ENCODE measurements at places on chromosomes 7 and 10.

DNA sequence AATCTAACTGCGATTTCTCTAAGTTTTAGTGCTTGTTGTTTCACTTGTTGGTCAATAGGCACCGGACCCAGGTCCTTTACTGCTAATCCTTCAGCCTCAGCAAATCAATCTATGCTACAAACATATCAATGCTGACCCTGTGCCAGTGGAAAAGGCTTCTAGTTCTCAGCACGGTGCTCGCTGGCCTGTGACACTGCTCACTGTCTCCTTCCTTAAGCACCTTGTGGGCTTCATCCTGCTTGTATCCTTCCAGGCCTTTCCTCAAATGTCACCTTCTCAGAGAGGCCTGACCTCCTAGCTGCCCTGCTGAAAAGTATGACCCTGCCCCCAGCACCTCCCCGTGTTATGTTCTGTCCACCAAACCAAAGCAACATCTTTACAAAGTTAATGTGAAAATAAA lies 201.2 kb upstream of the FRMD4A start:
- DNase-seq = no peak

- DNase-seq = no peak
These were observed 120.0 kb downstream of the MALRD1 start for GRCh38 chr10:19168584-19168983.

GRCh38 chr7:24757353-24758275 lies at the start of gene GSDME:
Gene GSDME (minus strand): TSS chr7:24757464. CDS start chr7:24749774, 7,690 bp downstream.
- peak; percentile 6 for DNase-seq

- no peak for DNase-seq
These were observed 13.9 kb downstream of the CREB3L2 start for GRCh38 chr7:137987968-137988367.

GRCh38 chr10:28668363-28669226 lies 8.7 kb upstream of the BAMBI start:
- peak; percentile 18 for DNase-seq

DNA sequence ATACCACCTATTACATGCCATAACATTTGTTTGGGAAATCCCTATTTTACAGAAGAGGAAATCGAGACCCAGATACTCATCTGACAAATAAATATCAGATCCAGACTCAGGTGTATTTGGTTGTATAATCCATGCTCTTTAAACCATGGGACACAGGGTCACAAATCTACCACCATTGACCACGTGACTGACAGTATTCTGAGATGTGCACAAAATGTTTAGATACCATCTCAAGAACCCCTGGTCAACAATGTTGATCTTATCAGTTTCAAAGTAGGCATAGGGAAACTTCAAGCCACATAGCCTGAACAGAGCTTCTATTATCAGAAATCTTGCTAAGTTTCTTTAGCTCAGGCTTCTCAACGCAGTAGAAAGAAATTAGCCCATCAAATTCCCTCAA lies 93.6 kb downstream of the ICA1 start:
- DNase-seq = no peak

DNA sequence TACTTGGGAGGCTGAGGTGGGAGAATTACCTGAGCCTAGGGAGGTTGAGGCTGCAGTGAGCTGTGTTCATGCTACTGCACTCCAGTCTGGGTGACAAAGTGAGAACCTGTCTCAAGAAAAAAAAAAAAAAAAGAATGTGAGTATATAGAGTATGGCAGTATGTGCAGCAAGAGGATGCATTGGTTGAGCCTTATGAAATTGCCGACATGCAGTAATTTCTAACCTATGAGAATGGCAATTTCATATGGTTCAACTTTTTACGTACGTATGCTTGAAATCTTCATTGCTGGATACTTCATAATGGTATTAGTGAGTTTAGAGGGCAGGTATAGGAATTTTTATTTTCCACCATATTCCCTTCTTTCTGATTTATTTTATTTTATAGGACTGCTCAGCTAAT lies 4.6 kb upstream of the FAM133B start:
- DNase-seq = no peak

GRCh38 chr7:157949711-157950110 lies 612.9 kb downstream of the DNAJB6 start:
- DNase-seq = no peak

GRCh38 chr7:5216931-5217330 lies 26.9 kb downstream of the WIPI2 start:
- no peak for DNase-seq

- no peak for DNase-seq
These were observed 248.1 kb downstream of the ARHGAP21 start for GRCh38 chr10:24475598-24475997.

DNA sequence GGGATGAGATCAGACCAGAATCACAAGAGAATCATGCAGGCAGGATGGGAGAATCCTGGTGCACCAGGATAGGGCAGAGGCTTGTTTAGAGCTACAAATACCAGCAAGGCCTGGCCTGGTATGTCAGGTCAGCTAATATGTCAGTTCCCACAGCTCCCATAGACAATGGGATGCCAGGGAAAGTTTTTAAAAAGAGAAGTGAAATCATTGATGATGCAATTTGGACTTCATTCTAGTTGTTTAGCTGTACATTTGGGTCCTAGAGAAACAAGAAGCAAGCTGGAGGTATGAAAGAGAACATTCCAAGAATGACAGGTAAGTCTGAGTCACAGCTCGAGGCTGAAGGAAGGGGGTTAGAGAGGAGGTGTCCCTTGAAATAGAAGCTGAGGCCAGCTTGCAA lies 45.2 kb downstream of the GPR141 start:
- no peak for DNase-seq

GRCh38 chr10:49739426-49739825 lies 22.7 kb downstream of the OGDHL start:
- DNase-seq = no peak

DNA sequence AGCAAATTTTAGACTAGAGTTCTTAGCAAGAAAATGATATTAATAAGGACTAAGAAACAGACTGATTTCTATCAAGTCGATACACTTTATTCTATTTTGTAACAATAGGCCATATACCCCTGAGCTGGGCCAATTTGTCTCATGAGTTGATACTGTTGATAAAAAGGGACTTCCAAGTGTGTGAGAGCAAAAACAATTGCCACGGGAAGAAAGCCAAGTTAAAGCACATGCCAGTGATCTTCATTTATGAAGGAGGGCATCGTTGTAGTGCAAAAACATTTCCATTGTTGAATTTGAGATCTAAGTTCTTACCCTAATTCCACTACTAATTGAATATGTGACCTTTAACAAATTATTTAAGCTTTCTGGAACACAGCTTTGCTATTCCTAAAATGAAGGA lies 119.9 kb downstream of the CNOT4 start:
- no peak for DNase-seq

- DNase-seq = no peak
These were observed 39.7 kb downstream of the FRMPD2 start for GRCh38 chr10:48234787-48235186.

- no peak for DNase-seq
These were observed 528.3 kb downstream of the GLRX3 start for GRCh38 chr10:130664526-130664925.

DNA sequence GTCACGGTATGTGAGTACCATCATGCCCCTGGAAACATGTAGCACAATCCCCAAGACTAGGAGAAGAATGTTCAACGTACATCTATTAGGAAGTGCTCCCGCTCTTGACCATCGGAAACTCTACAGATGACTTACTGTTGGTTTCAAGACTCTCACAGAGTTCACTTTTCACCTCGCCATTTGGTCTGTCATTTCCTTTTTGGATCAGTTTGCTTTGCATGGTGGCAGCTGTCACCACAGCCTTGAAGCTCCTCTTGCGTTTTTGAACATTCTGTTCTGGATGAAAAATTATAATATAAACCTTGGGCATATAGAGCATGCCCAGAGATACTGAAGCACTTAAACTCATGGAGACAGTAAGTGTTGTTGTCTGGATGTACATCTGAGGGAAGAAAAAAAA lies 806.8 kb downstream of the GRM8 start:
- no peak for DNase-seq

DNA sequence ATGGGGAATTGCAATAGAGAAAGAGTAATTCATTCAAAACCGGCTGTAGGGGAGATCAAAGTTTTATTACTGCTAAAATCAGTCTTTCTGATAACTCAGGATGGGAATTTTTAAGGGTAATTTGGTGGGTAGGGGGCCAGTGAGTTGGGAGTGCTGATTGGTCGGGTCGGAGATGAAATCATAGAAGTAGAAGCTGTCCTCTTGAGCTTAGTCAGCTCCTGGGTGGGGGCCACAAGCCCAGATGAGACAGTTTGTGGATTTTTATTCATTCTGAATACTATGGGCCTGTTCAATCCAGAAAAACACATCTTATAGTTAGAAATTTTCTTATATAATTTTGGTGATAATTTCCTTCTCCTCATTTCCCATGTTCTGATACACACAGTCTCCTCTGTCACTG lies 25.4 kb downstream of the CALD1 start:
- no peak for DNase-seq

GRCh38 chr7:31022726-31023125 lies 29.4 kb upstream of the ADCYAP1R1 start:
- DNase-seq = no peak

DNA sequence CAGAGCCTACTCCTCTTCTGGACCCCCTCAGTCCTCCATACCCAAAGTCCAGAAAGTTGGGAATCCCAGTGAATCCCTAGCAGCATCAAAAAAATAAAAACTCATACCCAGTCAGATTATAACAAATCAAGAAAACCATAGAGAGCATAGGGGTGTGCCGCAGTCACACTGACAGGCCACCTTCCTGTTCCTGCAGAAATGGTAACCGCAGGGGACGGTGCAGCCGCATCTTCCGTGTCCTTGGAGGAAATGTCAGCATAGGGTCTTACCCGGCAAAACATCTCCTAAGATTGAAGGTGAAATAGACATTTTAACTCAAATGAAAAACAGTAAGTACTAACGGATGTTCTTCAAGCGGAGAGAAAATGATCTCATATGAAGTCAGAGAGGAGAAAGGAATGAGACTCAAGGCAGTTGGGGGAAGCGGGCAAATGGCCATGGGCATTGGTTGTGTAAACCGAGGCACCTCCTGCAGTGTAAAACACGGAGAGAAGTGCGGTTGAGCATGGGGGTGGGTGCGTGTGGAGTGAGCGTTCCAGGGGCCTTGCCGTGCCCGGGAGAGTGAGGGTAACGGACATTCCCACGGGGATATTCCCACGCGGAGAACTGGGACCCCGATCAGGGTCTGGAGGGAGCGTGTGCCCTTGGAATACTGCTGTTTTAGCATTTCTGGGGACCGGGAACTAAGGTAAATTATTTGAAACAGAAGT lies 110.8 kb downstream of the NKX6-2 start:
- DNase-seq = no peak

DNA sequence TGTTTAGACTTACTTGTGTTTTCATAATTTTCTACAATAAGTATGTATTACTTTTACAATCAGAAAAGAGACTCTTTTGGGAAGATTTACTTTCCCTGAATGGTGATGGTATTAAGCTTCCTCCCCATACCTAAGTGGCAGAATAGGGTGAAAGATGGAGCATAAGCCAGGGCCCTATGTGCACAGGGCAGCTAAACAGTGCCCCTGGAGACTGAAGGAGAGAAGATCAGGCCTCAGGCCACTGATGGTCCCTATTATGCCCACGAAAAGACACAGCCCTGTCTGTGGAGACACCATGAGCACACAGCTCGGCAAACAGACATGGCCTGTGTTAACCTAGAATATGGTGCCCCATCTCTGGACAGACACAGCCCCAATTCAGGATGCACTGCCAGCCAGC lies 139.4 kb downstream of the OAT start:
- no peak for DNase-seq

- DNase-seq = no peak
These were observed 555.6 kb downstream of the GLRX3 start for GRCh38 chr10:130691776-130692175.

Measured in activated CD4-positive, alpha-beta T cell treated with anti-CD3 and anti-CD28 coated beads, Interleukin-2, amount 50 U/mL, for 1 hour (primary cell).